ENCODE measurements at places on chromosomes 6 and 20.

GRCh38 chr6:138492871-138493270, 6.4 kb downstream of the NHSL1 start:
- DNase-seq, result no peak

DNA sequence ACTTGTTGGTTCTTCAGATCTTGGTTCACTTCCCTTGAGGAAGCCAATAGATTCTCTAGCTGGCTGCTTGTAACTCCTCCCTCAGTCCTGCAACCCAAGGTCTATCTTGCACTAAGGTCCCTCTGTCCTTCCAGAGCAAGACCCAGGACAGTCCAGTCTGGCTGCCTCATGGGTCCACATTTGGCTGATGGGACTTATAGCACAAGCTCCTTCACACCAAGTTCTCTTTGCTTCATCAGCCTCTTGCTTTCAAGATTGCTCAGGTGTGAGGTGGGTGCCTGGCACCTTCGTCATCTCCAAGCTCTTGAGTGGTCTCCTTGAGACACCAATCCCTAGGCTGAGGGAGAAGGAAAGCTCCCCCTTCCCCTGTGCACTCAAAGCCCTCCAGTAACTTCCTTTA, 28.3 kb downstream of the NSFL1C start:
- DNase-seq, result no peak

DNA sequence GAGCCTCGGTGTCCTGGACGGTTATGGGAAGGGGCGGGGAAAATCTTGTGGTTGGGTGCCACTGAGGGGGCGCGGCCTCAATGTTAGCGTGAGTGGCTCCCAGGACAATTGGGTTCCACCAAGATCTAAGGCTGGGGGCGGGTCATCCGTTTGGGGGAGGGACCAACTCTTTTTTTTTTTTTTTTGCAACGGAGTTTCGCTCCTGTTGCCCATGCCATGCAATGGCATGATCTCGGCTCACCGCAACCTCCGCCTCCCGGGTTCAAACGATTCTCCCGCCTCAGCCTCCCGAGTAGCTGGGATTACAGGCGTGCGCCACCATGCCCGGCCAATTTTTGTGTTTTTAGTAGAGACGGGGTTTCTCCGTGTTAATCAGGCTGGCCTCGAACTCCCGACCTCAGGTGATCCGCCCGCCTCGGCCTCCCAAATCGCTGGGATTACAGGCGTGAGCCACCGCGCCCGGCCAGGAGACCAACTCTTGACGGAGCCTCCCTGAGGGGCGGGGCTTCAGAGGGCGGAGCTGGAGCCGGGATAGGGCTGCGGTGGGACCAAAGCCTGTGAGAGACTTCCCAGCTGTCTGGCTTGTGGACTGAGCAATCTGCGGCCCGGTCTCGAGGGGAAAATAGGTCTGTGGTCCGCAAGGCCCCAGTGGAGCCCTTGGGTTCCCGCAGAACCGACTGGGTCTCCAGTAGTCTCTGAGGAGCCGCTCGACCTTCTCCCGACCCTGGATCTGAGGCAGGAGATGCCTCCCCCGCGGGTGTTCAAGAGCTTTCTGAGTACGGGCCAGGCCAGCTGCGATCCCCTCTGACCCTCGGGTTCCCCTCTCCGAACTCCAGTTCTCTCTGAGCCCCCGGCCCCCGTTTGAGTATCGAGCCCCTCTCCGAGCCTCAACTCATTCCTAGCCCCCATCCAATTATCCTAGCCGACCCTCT, 1.1 kb downstream of the SPAG4 start:
- no peak for DNase-seq

DNA sequence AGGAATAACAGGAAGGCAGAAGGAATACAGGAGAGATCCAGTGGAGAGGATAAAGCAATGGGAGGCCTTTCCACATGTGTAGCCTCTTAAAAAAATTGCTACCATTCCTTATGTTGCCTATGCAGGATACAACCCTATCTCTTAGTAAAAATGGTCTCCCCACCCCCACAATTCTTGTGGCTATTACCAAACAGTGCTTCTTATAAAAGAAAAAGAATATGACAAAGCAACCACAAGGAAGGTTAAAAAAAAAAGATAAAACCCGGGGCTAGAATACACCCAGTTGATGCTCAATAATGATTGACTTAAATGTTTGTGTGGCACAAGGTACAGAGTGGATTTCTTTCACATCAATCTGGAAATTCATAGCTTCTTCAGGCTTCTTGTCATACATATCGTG, 250.9 kb downstream of the HIVEP2 start:
- no peak for DNase-seq

- peak; percentile 24 for DNase-seq
These were observed 642.0 kb upstream of the CHD6 start for GRCh38 chr20:42260184-42260583.

DNA sequence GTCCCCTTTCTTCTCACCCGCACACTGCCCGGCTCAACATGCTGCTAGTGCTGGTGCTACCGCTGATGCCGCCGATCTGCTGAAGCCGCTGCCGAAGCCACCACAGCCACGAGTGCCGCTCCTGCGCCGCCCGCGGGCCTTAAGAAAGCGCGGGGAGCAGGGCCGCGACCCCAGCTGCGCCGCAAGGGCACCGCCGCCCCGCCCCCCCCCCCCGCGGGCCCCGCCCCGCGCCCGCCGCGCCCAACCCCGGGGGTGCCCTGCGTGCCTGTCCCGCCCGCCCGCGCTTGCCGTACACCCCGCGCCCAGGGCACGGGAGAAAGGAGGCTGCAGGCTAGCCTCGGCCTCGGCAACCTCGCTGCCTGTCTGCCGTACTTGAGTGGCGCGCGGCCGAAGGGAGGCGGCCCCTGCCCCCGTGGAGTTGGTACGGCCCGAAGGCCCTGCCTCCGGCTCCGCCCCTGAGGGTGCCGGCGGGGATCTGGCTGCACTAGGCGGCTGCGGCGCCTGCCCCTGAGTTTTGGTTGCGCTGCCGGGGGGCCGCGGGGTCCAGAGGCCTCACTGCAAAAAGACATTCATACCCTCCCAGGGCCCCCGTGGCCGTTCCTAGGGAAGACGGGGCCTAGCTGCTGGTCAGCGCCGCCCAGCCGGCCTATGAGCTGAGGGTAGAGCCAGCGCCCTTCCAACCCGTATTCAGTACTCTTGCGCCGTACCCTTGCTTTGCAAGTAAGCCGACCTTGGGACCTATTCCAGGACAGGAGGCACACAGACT, at the start of gene SOD2:
Gene SOD2 (minus strand): TSS at position 114 of the 766 bp plus-strand sequence. CDS start 74 bp downstream, at position 40.
- DNase-seq, result peak; percentile 78

DNA sequence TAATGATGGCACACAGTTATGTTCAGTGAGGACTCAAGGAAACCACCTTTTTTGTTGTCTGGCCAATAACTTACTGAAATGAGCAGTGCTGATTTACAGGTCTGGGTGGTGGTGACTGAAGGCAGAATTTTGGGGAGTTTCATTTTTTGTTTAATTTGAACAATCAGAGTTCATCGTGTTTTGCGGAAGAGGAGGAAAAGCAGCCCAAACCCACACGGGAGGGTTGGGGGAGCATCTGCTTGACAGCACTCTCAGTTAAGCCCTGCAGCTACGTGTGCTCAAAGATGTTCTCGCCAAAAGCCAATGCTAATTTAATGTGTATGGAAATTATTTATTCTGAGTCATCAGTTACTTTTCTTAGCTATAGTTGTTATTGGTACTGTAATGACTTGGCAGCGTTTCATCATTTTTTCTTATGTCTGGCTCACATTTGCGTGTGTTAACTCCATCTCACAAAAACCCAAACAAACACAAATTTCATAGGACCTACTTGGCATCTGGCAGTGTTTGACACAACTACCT, 89.2 kb downstream of the UST start:
- DNase-seq, result no peak

DNA sequence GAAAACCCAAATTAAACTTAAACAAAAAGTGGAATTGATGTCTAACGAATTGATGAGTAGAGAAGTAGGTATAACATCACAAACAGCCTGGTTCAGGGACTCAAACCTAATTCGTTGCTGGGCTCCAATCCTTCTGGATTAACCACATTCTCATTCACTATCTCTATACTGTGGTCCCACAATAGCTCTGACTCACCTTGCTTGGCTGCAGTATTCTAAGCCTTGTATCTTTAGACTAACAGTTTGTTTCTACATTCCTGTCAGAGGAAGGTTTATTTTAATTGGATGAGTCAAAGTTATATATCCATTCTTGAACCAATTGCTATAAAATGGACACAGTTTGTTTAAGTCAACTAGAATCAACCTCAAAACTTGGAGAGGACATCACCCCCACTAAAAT, 530.5 kb upstream of the PTCHD4 start:
- DNase-seq, result no peak

DNA sequence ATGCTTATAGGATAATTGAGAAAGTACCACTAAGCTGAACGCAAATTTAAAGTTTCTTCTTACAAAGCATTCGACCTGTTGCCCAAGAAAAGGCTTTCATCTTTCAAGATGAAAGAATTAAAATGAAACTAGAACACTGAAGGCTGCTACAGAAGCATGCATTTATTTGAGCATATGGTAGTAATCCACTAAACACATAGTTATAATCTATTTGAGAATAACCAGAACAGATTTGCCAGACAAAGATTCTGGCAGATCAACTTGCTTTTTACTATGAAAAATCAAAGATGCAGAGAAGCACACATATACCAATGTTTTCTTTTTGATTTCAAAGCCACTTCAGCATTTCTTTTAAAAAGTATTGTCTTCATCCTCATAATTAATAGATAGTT, 412.2 kb downstream of the UTRN start:
- no peak for DNase-seq

DNA sequence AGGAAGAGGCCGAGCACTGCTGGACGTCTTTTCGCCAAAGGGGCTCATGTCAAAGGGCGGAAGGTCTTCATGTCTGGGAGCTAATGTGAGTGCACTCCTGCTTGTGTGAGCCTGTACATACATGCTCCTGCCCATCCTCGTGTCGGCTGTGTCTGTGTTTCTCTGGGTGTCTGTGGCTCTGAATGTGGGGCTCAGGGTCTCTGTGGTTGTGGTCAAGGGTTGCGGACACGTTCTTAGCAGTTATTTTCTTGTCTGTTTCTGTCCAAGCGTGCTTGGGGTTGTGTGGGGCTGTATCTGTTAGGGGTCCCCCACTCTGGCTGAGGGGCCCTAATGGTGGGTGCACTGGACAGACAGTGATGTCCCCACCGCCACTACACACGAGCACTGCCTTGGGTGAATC, 2.9 kb downstream of the AVP start:
- no peak for DNase-seq

- no peak for DNase-seq
These were observed 154.6 kb upstream of the VGLL2 start for GRCh38 chr6:117110737-117111136.

- no peak for DNase-seq
These were observed 338.1 kb downstream of the SYNE1 start for GRCh38 chr6:152298848-152299735.

DNA sequence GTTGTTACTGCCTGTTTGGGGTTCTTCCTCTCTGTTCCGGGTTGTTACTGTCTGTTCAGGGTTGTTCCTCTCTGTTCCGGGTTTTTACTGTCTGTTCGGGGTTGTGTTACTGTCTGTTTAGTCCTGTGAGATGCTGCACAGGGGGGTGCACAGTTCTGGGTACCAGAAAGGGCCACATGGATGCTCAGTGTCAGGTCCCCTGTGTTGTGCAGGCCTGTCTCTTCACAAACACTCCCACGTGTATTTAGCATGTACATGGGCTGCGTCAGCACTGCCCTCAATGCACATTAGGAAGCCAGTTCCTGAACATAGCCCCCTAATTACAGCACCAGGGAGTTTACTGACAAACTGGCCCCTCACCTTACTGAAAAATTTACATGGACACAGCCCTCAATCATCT, 118.5 kb downstream of the DLL1 start:
- DNase-seq, result no peak

- no peak for DNase-seq
These were observed 129.7 kb upstream of the PHACTR1 start for GRCh38 chr6:12586721-12587480.

- no peak for DNase-seq
These were observed 19.8 kb downstream of the TAB2 start for GRCh38 chr6:149337320-149337719.

GRCh38 chr6:24009319-24009718, 116.7 kb upstream of the NRSN1 start:
- no peak for DNase-seq

DNA sequence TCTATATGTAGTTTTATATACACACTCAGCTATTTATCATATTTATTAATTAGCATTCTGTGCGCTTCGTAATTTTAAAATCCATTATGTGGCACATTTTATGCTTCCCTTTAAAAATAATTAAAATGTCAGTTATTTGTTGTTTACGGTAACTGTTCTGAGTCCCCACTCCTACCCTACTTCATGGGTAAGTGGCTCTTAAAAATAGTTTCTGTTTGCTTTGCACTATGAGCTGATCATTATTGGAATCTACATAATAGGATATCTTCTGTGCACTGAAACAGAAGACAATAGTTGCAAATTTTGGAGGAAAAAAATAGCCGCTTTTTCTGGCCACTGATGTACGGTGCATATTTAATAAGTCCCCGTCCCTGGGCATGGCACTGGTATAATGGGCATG, 25.2 kb downstream of the LCA5 start:
- DNase-seq, result no peak

DNA sequence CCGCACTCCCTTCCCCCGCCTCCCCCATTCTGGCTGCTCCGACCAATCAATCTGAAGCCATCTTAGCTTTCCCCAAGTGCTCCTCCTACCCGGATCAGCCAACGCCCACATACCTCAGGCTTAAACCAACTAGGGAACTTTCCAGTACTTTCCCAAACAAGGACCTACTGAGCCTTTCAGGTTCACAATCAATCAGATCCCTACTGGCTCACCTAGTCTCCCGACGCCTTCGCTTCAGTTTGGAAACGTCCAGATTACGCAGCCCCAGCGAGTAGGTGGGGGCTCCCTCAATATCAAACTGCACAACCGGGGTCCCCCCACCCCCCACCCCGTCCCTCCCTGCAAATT, 432 bp downstream of the HSPA1L start:
- DNase-seq, result no peak

DNA sequence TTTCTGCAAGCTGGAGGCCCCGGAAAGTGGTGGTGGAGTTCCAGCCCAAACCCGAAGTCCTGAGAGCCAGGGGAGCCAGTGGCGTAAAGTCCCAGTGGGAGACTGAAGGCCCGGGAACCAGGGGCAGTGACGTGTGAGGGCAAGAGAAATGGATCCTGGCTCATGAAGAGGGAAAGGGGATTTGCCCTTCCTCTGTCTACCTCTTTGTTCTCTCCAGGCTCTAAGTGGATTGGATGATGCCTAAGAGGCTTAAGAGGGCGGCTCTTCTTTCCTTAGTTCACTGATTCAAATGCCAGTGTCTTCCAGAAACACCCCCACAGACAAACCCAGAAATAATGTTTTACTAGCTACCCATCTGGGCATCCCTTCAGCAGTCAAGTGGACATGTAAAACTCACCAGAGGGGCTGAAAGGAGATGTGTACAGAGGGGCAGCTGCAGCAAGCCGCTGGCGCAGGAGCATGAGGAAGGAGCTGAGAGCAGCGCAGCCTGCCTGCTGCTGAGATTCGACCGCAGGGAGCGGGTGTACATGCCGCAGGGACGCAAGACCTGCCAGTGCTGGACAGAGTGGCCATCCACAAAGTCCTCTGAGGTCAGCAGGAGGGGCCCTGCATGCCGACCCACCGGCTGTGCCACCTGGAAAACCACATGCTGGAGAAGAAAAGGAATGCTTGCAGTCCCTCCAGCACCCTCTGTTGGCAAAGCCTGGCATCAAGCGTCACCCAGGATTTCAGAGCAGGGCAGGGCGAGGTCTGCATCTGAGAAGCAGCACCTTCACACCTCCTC, 29.5 kb downstream of the CDYL start:
- peak; percentile 42 for DNase-seq

Measured in D721Med (cell line).